ENCODE measurements at places on chromosomes 4 and X. TPM values are rescaled to one million over a fixed set of nuclear protein-coding genes. Genes with fewer than 3 reads are reported as not detected.

CLCN5 gene
- polyA plus RNA-seq: 10.7 TPM

GPRIN3 gene
- 0.64 TPM for polyA plus RNA-seq

- DNase-seq: no peak
Observed at GRCh38 chr4:125505621-125506020, 190.9 kb downstream of the FAT4 start.

GRCh38 chr4:124135409-124135813, 577.1 kb downstream of the ANKRD50 start:
- no peak for DNase-seq

- peak; percentile 56 for DNase-seq
Observed at GRCh38 chr4:142840516-142841123, 5.5 kb downstream of the INPP4B start.

DNA sequence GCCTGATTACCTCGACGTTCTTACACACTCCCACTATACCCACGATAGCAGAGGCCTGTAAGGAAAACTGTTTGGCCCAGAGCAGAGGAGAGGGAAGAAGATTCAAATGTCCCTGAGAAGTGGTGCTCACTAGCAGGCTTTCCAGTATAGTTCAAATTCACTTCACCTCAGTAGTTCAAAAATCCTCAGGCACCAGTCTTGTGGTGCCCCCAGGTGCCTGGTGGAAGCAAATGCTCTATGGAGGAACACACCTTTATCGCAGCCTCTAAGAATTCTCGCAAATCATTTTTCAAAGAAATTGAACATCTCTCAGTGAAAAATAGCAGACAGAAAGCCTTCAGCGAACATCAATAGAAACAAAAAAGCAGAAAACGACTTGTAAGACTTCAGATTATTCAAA, 12.2 kb upstream of the MTMR1 start:
- DNase-seq: peak; percentile 23

DNA sequence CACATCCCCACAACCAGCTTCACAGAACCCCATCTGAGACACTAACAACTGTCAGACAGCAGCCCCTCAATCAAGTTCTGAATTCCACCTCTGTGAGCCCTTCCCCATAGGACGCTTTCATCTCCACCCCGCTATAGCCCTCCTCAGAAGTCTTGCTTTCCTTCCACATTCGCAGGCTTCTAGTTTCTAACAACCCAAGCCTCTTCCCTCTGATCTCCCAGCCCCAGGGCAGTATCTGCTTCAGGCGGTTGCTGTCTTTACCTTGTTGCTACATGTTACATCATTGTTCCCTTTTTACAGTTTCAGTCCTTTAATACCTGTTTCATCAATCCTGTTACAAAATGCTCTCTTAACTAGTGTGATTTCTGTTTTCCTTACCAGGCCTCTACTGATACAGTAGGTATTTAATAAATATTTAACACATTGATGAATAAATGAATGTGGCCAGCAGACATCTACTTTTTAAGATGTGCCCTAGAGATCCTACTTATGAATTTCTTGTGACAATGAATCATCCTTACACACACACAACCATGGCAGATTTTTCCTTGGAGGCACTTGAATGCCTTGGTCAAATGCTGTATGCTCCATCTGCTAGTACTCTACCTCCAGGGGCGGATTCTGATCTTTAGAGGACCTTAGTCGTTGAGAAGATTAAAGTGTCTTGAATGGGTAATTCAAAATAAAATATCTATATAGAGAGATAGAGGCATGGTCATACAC, 164.7 kb upstream of the SLIT2 start:
- DNase-seq: no peak

All from hepatocyte (in vitro differentiated cells).